ENCODE measurements at places on chromosomes 16 and 17.

DNA sequence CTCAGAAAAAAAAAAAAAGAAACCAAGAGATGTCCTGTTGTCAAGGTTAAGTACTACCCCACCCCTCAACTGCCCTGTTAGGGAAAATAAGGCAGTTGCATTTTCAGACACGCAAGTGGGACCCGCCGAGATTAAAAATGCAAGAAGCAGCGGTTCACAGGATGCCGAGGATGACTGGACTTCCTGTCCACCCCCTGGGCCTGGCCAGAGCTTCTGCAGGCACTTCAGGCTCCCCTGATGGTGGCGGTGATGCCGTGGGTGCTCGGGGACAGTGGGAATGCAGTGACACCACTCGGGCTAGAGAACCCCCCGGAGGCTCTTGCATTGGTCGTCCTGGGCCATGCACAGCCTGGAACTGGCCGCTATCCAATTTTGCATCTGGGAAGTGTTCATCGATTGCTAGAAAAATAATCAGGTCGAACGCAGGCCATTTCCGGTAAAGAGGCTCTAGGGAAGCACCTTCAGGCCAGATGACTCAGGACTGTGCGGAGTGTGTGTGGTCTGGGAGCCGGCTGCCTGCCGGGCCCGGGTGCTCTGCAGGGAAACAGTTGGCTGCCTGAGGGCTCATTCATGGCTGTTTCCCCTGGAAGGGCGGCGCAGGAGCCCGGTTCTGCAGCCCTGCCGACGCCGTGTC lies 13.4 kb upstream of the CRISPLD2 start:
- DNase-seq = no peak

DNA sequence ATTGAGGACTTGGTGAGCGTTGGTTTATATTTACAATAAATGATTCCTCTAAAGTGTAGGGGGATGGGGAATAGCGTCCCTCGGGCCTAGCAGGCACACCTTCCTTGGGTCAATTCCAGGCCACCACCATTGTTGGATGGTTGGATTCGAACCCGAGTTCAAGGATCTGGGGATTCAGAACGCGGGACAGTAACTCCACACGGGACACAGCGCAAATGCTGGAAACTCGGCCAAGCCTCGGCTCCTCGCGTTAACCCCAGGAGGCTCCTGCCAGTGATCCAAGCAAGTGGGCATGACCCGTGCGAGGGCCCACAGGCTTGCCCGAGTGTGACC lies 613 bp downstream of the B9D1 start:
- no peak for DNase-seq

- no peak for DNase-seq
These were observed 23.2 kb downstream of the ZNF652 start for GRCh38 chr17:49338883-49339282.

DNA sequence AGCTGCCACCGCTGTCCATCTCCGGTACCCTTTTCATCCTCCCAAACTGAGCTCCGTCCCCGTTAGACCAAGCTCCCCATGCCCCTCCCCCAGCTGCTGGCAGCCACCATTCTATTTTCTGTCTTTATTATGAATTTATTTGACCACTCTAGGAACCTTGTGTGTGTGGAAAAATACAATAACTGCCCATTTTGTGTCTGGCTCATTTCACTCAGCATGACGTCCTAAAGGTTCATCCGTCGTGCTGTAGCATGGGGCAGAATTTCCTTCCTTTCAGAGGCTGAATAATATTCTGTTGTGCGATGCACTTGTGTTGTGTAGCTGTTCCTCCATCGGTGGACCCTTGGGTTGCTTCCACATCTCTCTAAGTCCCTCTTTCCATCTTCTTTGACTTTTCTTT lies 263.1 kb downstream of the SEC14L1 start:
- DNase-seq = no peak

DNA sequence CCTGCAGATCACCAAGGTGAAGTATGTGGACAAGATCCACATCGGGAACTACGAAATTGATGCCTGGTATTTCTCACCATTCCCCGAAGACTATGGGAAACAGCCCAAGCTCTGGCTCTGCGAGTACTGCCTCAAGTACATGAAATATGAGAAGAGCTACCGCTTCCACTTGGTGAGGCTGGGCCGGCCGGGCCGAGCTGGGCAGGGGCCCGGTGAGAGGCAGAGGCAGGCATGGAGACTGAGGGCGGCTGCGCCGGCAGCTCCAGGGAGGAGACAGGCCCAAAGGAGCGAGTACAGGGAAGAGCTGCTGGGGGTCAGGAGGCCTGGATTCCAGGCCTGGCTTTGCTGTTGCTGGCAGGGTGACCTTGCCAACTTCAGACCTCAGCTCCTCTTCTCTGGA lies 8.3 kb downstream of the PRSS8 start:
- DNase-seq = no peak

- no peak for DNase-seq
These were observed 59.8 kb upstream of the RBFOX3 start for GRCh38 chr17:79670537-79671084.

DNA sequence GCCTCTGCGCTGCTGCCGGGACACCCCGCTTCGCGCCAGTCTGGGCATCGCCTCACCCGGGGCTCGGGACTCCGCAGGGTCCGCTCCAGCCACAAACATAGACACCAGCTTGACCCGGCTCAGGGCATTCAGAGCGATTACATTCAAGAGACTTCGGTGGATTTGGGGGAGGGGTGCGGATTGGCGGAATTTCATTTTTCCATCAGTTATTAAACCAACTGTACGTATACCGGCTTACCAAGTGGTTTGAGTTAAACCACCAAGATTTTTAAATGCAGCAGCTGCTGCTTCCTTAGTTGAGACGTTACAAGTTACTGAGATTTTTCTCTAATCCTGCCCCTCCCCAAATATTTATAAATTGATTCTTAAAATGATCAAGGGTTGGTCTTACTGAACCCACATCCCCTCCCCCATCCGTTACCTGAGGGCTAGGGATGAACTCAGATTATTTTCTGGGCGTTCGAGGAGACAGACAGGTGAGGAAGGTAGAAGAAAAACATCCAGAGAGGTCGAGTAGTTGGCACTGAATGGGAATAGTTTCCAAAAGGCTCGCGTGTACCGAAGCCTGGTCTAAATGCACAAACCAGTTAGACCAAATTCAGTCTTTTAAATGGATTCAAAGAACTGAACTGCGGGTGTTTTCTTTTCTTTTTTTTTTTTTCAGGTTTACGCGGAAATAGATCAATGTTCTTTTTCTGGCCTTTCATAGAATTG lies 1.5 kb downstream of the CRHR1 start:
- no peak for DNase-seq

DNA sequence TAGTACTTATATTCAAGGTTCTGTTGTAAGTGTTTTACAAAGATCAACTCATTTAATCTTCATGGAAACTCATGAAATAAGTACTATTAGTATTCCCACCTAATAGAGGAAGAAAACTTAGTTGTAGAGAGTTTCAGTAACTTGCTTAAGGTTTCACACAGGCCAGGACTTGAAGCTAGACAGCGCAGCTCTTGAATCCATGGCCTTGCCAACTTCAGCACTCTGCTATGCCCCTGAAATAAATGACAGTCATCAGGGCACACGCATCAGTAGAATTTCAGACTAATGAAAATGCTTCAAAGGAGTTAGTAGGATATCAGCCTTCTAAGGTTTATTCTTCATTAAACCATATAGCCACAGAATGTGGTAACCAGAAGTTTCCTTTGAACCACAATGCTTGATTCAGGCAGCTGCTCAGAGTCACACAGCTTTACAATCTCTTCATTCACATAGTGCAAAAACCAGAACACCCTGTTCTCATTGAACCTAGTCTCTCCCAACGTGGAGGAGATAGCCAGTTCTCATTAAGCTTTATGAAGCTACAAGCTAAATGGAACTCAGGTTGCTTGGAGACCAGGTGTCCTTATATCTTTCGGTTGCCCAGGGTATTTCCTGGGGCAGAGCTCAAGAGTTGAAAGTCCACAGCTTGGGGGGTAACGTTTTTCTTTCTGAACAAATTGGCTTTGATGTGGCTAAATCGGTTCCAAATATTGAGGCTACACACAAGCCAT lies 39.7 kb downstream of the KCNJ2 start:
- DNase-seq = no peak

DNA sequence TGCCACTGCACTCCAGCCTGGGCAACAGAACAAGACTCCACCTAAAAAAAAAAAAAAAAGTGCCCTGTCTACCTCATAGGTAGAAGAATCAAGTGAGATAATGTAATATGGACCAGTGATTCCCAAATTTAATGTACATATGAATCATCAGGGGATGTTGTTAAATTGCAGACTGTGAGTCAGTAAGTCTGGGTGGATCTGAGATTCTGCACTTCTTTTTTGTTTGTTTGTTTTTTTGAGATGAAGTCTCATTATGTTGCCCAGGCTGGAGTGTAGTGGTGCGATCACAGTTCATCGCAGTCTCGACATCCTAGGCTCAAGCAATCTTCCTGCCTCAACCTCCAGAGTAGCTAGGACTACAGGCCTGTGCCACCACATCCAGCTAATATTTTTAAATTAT lies 31.6 kb downstream of the HOXB1 start:
- no peak for DNase-seq

DNA sequence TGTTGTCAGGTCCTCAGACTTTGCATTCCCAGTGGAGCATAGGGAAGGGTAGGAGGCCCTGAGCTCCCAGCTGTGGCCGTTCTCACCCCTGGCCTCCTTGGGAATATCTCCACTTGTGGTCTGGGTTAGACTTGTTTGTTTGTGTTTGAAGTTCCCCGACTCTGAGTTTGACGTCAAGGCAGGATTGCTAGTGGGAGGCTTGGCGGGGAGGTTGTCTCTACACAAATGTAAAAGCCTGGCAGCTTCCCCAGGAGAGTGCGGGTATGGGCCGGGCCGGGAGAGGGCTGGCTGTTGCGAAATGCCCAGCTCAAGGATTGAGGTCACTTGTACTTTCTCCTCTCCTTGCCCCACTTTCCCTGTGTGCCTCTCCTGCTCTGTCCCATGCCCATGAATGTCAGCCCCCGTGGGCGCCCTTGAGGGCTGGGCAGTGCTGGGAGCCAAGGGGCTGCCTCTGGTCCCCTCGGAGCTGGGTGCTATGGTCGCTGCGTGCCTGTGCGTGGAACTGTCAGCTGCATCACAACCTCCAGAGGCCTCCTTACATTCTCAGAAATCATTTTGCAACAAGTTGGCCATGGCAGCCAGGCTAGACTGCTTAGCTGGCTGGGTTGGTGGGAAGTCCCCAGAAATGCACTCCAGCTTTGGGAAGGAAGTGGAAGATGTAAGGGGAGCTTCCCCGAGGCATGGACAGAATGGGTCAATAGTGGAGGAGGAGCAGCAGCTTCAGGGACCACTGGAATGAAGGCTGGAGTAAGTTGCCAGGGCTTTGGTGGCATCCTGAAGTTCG lies 84.3 kb downstream of the KSR1 start:
- no peak for DNase-seq

DNA sequence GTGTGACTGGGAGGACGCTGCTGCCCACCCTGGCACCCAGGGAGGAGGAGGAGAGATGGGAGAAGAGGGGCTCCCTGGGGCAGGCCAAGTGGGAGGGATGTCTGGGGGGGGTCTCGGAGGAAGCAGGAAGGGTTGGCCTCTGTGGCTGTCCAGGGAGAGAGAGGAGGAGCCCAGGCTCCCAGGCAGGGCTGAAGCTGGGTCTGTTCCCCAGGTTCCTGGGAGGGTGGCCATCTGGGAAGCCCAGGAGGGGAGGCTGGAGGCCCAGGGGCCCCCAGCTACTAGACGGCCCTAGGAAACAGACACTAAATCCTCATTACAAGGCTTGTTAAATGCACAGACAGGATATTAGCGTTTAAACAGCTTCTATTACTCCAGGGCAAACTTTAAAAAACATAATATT lies 139.8 kb downstream of the ENGASE start:
- DNase-seq = no peak

GRCh38 chr16:47037396-47037745 lies 63.9 kb upstream of the DNAJA2 start:
- DNase-seq = no peak

DNA sequence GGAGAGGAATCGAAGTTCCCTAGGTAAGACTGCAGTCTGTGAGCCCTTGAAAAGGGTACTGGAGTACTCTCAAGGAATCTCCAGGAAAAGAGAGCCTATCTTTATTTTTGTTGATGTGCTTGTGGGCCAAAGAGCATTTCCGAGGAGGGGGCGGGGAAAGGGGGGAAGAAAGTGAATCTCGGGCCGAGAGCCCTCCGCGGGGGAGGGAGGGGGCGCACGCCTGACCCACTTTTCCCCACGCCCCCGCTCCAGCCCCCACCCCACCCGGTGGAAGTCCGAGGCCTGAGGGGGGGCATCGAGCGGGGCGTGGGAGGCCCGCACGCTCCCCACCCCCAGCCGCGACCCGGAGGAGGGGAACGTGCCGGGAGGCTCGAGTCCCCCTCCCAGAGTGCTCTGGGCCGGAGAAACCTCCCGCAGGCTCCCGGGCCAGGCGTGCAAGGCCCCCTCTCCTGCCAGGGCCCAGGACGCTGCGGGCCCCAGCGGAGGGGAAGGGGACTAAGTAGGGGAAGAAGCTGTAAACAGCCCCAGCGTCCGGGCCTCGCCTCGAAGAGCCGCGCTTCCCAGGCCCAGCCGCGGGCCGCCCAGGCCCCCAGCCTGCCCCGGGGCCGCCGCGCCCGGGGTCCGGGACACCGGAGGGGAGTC lies 444 bp downstream of the HELZ start:
- no peak for DNase-seq

- DNase-seq = no peak
These were observed 29.5 kb upstream of the CREBBP start for GRCh38 chr16:3909791-3910583.

- DNase-seq = no peak
These were observed 4.4 kb downstream of the SOX9 start for GRCh38 chr17:72125226-72125651.

- DNase-seq = no peak
These were observed 489.6 kb downstream of the CDH13 start for GRCh38 chr16:83116274-83116892.

DNA sequence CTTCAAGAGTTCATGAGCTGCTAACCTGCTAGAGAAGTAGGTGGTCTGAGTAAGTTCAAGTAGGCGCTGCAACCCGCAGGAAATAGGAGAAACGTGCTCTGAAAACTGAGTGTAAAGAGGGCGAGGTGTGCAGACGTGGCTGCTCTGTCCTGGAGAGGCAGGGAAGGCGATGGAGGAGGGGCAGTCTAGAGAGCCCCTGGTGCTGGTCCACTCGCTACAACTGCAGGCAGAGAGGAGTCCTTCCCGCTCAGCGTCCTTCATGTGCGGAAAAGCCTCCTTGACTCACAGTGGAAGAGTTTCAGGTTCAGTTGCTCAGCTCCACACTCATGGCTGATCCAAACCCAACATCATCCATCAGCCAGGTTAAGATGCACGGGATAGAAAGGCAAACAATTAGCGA lies 12.1 kb downstream of the ABCA3 start:
- no peak for DNase-seq

DNA sequence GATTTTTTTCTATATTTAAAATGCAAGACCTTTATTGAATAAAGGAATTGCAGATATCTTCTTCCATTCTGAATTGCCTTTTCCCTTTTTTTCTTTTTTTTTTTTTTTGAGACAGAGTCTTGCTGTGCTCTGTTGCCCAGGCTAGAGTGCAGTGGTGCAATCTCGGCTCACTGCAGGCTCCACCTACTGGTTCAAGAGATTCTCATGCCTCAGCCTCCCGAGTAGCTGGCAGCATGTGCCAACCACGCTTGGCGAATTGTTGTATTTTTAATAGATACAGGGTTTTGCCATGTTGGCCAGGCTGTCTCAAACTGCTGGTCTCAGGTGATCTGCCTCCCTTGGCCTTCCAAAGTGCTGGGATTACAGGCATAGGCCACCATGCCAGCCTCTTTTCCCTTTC lies 151.5 kb downstream of the CEP112 start:
- no peak for DNase-seq
